ENCODE measurements at places on chromosomes 3 and 15.

DNA sequence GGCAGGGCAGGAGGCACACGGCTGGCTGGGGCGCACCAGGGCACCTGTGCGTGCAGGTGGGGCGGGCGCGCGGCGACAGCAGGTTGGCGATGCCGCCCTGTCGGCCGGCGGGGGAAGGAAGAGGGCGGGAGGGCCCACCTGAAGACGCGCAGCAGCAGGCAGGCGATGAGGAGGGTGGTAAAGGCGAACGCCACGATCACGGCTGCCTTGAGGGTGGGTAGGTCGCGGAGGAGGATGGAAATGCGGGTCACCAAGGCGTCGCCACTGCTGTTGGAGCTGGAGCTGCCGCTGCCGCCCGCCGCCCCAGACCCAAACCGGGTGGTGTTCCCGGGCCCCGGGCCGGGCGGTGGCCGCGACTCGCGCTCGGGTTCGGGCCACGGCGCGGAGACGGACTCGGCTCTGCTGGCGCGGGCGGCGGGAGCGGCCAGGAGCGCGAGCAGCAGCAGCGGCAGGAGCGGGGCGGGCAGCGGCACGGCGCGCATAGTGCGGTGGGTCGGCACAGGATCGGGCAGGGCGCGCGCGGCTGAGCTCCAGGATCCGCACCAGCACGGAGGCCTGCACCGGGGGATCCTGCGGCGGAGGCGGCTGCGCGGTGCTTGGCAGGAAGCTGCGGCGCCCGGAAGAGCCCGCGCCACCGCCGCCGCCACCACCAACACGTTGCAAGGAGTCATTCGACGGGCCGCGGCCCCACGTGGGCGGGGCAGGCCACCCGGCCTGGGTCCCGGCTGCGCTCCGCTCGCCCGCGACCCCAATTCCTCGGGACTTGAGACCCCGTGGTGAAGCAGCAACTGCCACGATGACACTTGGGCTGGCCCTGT is at the start of gene FAM174B:
TSS of gene FAM174B (minus strand) at position 598 of the 818 bp plus-strand sequence.
- DNase-seq = no peak

GRCh38 chr15:25793354-25794050 is 69.6 kb downstream of the ATP10A start:
- DNase-seq = no peak

DNA sequence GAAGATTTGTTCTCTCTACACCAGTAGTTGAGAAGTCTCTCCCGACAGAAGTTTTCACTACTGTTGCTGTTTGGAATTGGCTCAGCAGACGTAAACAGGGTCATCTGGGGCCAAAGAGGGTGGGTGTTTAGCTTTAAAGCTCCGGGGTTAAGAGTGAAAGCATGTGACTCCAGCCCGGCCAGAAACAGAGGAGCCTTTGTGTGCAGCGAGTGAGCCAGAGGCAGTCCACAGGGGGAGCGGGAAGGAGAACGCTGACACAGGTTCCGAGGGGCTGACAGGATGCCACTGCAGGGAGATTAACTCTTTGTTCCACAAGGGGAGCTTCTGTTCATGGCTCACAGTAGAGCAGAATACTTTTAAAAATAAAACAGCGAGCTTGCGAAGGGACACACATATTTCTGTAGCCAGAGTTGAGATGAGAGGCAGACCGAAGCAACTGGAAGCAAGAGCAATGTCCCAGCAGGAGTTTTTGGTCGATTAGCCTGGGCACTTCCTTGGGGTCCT is 26.9 kb downstream of the BMF start:
- DNase-seq = no peak

- no peak for DNase-seq
These were observed 394.3 kb upstream of the C2CD4B start for GRCh38 chr15:62559381-62559733.

DNA sequence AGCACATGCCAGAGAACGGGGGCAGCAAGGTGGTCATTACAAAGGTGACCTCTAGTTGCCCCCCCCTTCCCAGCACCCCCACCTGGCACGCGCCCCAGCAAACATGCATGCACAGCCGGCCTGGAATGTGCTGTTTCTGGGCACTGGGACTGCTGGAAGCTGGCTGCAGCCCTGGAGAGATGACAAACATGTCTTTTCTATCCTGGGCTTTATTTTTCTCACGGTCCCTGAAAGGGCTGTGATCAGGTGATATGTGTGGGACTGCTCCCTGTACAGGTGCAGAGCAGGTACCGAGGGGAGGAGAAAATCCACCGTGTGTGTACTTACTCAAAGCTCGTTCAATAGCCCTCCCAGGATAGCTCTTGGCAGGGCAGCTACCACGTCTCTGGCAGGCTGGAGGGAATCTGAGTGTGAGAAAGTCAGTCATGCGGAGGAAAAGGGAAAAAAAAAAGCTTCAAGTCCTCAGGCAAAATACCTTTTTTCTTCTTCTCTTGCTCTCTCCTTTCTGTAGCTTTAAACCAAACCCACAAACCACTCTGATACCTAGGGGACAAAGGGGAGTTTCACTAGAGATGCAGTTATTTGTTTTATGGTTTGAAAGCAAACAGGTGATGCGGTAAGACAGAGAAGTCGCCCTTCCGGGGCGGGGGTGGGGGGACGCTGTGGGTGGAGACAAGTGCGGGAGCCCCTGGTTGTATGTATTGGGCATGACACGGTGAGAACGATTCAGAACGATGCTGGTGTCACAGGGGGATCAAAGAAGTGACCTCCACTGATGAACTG is 5.0 kb upstream of the HES1 start:
- DNase-seq = no peak

GRCh38 chr3:59885899-59886400 is 836.1 kb upstream of the CFAP20DC start:
- no peak for DNase-seq
